ENCODE measurements at places on chromosomes 4 and X.

DNA sequence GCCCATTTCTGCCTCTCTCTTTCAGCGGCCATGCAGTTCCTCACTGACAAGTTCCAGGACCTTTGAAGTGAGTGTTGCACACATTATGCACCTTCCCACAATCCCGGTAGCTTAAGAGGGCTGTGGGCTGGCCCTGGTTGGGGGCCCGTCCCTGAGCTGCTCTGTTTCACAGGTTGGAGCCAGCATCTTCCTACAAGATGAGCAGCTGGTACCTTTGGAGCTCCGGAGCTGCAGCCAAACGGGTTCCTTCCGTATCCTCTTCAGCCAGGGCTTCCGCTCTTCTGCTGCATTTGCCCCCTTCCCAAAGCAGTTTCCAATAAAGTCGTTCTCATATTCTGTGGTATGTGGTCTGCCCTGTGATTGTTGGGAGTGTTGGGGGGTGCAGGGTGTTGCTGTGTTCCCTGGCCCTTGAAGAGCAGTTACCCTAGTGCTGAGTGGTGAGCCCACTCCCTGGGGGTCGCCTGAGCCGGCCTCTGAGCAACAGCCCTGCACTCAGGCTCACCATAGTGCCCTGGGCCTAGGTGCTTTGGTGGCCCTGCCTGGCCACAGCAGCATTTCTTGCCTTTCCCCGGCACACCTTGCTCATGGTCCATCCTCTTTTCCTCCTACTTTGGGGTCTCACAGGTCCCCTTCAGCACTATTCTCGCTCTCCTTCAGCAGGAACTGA lies 60.4 kb downstream of the CXorf49B start:
- DNase-seq = peak; percentile 47

DNA sequence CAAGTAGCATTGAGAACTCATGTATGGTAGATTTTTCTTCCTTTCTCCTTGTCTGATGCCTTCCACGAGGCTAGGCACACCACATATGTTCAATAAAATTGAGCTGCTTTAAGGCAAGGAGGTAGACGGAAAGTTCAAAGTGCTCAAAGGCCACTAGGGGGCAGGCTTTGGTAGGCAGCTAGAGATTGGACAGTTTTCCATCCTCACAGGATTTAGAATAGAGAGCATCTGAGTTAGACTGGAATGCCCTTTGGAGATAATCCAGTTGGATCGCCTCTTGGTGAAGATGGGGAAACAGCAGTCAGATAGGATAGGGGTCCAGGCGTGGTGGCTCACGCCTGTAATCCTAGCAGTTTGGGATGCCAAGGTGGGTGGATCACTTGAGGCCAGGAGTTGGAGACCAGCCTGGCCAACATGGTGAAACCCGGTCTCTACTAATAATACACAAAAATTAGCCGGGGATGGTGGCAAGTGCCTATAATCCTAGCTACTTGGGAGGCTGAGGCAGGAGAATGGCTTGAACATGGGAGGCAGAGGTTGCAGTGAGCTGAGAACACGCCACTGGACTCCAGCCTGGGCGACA lies 30.4 kb downstream of the ELF4 start:
- DNase-seq = no peak

DNA sequence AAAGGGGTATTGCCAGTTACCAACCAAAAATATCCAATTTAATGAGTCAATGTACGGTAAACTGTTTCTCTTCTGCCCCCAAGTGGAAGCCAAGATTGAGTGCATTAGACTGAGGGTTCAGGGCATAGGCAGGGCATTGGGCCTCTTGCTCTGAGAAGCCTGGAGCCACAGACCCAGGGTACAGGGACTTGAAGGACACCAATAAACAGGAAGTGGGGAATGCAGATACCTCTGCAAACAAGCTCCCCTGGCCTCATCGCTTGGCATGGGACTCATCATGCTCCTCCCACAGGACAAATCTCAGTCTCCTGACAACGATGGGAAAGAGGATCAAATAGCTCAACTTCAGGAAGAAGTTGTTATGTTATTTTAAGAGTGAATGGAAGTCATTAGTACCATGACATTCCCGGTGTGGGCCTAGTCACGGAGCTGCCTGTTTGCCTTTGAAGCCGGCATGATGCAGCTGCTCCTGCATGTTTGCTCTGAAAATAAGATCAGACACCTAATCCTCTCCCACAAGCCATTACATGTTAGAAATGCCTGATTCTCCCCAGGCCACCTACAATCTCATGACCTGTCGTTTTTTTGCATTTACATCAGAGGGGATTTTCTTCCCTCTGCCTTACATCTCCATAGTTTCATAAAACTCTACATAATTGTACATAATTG lies 224.2 kb downstream of the RCHY1 start:
- no peak for DNase-seq

DNA sequence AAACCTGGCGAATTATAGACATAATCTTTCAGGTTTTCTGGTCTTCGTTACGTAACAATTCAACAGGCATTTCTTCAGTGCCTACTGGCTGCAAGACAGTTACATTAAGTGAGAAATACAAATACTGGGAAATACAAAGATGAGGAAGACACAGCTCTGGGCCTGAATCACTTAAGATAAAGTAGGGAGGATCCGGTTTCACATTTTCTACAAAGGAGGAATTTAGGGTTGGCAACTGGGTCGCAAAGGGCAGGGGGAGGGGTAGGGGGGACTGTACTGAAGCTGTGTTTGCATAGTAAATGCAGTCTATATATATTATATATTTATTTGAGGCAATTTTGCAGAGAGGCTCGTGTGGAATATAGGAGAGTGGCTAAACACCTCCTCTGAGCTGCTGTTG lies 107.4 kb downstream of the MAML3 start:
- no peak for DNase-seq

Measured in spleen (tissue), 13 donors.